ENCODE measurements at places on chromosomes 12 and 14. TPM values are rescaled to one million over a fixed set of nuclear protein-coding genes. Genes with fewer than 3 reads are reported as not detected.

NUAK1 gene
- 11.0 TPM for total RNA-seq

CCDC63 gene
- not detected for total RNA-seq

MAP3K9 gene
- total RNA-seq: 4.7 TPM

AGAP2 gene
- total RNA-seq: 0.16 TPM

SLC6A12 gene
- 1.3 TPM for total RNA-seq

EML5 gene
- 1.0 TPM for total RNA-seq

MEG3 gene
- 60.4 TPM for total RNA-seq

GUCY2C gene
- total RNA-seq: not detected

ACVRL1 gene
- 0.15 TPM for total RNA-seq

B4GALNT3 gene
- total RNA-seq: 1.0 TPM

GLT8D2 gene
- 0.74 TPM for total RNA-seq

BDKRB2 gene
- total RNA-seq: 3.2 TPM

HOXC4 gene
- total RNA-seq: 3.8 TPM

KRT7 gene
- 3,887 TPM for total RNA-seq

MBIP gene
- total RNA-seq: 17.1 TPM

LMNTD1 gene
- total RNA-seq: not detected

KSR2 gene
- 0.60 TPM for total RNA-seq

CD27 gene
- not detected for total RNA-seq

TCL1B gene
- not detected for total RNA-seq

HOXC5 gene
- 0.43 TPM for total RNA-seq

KRT74 gene
- total RNA-seq: not detected

GLI1 gene
- total RNA-seq: 7.7 TPM

TSPAN19 gene
- total RNA-seq: 0.18 TPM

PRICKLE1 gene
- total RNA-seq: 0.73 TPM

TEDC1 gene
- 38.5 TPM for total RNA-seq

Measured in A549 treated with RU486 at 1 μM for 4 hours (cell line).